ENCODE measurements at places on chromosomes 2 and 18.

DNA sequence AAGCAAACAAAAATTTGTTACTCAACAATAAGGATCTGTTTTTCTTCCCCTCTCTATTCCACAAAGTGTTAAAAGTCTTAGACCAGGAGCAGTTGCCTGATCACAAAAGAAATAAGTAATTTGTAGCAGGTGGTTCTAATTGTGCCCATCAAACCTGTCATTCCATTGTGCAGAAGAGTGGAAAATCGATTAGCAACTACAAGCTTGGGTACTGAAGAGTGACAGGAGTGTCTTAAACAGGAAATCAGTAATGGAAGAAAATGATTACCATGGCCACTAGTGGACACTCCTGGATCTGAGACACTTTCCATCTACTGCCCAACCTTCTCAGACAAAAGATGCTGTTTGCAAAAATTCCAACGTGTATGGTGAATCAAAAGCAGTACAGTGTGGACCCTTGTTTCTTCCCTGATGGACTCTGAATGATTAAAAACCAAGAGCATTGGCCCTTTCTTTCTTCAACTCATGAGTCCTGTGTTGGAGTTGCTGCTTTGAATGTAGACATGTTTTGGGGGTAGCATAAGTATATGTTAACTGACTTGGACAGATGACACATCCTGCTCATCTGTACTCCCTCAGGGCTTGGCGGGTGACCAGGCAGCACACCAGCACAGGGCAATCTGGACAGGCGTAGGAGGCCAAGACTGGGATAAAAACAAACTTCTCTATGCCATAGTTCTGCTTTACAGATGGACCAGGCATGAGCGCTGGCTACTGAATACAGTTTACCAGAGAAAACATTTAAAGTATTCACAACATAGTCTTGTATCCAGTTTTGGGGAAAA lies 51.9 kb downstream of the PLA2R1 start:
- no peak for DNase-seq

DNA sequence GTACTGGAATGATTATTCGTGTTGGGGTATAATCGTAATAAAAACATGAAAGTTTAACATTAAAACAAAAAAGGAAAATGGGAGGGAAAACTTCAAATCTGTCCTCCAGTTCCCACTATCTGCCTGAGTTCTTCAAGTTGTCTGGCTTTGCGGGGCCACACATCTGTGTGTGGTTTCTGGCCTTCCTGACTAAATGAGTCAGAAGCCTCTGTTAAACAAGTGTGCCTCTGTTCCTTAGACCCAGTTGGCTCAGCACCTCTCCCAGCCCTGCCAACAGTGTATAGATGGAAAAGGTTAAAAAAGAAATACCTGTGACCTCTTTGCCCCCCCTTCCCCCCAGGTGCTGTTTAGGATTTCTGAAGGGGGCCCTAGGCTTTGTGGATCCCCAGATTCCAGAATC lies 30.2 kb downstream of the XDH start:
- DNase-seq, result peak; percentile 94

GRCh38 chr2:203817147-203817546 lies 50.4 kb upstream of the CTLA4 start:
- DNase-seq, result no peak

DNA sequence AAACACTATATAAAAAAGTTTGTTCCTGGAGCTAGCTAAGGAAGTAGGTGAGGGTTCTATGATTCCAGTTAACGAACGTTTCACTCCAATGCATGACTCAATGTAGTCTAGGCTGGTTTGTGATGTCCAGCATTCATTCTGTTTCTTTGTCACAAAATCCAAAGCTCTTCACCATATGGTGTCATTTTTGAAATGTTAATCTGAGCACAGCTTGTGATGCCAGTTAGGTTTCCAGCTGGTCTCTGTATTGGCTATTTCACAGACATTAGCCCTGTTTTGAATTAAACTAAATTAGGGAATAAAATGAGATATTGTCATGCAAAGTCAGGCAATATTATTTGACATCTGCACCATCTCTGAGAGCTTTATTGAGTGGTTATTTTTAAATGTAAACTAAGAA lies 159.4 kb downstream of the RBM43 start:
- DNase-seq, result no peak

GRCh38 chr2:70855667-70856066 lies 20.1 kb upstream of the CD207 start:
- no peak for DNase-seq

DNA sequence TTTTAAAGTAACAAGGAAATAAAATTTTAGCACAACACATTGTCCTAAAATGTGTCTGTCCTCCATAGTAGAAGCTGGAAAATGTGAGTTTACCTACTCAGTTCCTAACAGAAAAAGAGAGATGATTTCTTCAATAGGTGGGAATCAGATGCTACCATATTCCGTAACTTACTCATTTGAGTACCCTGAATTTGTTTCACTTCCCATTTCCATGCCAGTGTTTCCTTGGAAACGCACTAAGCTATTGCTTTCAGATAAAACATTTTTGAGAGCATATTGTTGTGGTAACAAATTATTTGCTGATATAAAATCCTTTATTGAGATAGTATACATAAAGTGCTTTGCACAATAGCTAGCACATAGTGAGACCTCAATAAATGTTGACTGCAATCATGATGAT lies 137.5 kb upstream of the BARD1 start:
- DNase-seq, result no peak

GRCh38 chr18:3055816-3056215 lies 42.9 kb upstream of the LPIN2 start:
- DNase-seq, result peak; percentile 53

DNA sequence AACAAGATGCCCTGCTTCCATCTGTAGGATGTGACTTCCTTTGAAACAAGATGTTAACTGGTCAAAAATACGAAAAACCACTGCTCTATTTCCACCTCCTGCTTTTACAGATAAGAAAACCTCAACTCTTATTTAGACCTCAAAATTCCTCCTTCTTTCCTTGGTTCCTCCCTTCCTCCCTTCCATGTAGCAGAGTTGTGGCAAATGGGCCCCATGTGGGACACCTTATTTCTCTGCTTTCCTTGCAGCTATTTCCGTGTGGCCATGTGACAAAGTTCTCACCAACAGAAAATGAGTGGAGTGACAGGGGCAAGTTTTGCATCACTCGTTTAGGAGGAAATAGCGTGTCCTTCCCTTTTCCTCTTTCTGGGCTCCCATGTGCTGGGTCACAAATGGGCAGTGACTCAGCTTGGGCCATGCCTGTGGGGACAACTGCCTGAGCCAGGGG lies 69.4 kb upstream of the SMAD2 start:
- no peak for DNase-seq

DNA sequence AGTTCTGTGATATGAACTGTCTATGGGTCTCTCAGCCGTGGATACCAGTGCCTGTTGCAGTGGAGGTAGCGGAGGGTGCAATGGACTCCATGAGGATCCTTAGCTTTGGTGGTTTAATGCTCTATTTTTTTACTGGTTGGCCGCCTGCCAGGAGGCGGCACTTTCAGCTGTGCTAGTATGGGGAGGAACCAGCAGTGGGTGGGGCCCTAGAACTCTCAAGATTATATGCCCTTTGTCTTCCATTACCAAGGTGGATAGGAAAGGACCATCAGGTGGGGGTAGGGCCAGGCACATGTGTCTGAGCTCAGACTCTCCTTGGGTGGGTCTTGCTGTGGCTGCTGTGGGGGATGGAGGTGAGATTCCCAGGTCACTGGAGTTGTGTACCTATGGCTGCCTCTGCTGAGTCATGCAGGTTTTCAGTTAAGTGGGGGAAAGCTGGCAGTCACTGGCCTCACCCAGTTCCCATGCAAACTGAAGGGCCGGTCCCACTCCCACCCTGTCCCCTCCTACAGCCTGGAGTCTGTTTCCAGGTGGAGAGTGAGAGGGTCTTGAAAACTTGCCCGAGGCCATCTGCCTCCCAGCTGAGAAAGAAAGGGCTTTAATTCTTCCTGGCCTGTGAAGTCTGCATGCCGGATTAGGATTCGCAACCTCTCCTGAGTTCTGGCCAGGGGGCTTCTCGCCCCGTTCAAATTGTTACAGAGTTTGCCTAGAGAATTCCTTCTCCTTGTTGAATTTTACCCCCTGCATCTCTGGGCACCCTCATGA lies 14.5 kb downstream of the KCNS3 start:
- DNase-seq, result no peak

DNA sequence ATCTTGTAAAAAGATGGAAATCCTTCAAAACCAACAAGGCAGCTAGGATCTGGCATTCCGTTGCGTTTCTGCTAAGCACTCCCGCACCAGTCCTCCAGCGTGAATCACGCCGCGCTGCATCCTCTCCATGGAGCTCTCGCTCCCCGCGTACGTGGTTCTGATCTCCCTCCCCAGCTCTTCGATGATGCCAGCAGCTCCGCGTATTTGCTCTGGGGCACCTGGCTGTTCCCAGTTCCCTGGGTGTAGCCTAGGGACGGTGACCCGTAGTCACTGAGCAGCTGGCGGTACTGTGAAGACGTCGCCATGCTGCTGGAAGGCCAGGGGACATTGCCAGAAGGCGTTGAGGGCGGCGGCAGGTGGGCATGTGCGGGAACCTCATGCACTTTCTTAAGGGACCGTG lies 407.5 kb downstream of the RNF144A start:
- DNase-seq, result no peak

- DNase-seq, result no peak
Observed at GRCh38 chr2:127138281-127138680, 31.3 kb upstream of the BIN1 start.

DNA sequence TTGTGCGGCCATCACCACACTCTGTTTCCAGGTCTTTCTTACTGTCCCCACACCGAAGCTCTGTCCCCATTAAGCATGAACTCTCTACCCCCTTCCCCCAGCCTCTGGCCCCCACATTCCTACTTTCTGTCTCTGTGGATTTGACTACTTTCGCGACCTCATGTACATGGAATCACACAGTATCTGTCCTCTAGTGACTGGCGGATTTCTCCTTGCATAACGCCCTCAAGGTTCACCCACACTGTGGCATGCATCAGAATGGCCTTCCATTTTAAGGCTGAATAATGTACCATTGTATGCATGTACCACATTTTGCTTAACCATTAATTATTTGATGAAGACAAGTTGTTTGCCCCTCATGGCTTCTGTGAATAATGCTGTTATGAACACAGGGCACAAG lies 467.6 kb upstream of the HS6ST1 start:
- DNase-seq, result no peak

- DNase-seq, result no peak
Observed at GRCh38 chr2:128053331-128053730, 25.5 kb upstream of the SAP130 start.

DNA sequence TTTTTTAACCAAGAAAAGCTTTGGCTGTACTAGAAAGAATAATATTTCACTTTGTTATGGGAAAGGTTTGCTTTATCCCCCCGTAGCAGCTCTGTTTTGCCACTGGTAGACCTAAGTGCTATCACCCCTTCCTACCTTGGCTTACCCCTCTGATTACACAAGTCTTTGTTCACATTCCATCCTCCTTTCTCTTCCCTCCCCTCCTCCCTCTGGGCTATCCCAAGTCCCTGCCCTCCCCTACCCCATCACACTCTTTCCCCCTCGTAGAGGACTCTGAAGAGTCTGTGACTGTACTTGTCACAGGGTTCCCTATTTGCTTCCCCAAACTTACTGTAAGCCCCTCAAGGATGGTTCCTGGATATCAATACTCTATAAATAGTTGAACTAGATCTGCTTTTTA lies 152.9 kb upstream of the NOSTRIN start:
- no peak for DNase-seq

GRCh38 chr2:228056293-228057097 lies 125.0 kb downstream of the SPHKAP start:
- DNase-seq, result no peak

DNA sequence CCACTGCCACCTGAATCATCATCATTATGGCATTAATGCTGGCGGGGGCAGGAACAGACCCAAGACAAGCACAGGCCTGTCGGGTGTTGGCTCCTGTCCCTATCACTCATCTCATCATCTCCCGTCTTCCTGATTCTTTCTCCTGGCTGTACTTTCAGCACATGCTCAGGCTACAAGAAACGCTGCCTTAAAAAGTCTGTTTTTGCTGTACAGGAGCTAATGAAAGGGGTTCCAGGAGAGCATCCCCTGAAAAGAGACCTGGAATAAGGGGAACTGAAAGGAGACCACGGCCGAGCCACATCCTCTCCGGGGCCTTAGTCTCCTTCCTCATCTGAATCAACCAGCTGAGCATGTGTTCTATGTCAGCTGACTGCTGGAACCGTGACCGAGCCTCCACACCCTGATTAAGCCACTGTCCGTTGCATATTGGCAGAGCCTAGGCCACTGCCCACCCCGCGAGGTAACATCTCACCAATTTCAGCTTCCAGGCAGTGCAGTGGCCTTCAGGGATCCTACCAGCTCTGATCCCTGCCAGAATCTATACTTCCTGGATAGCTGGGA lies 62.6 kb downstream of the DNMT3A start:
- DNase-seq, result no peak

Data from urothelium cell line (cell line).